ENCODE measurements at places on chromosomes 12 and 14.

GRCh38 chr12:117387832-117388231 lies 26.4 kb upstream of the NOS1 start:
- DNase-seq: no peak

DNA sequence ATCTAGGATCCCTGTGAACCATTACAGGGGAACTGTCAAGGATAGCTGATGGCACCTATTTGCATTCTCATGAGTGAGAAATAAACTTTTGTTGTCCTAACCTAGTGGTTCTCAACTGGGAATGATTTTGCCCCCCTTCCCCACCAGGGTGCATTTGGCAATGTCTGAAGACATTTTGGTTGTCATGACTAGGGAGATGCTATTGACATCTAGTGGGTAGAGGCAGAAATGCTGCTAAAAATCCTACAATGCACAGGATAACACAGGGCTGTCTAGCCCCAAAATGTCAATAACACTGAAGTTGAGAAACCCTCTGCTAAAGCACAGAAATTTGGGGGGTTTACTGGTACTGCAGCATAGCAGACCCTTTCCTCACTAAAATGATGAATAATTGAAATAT lies 140.9 kb upstream of the SRRM4 start:
- DNase-seq: no peak

DNA sequence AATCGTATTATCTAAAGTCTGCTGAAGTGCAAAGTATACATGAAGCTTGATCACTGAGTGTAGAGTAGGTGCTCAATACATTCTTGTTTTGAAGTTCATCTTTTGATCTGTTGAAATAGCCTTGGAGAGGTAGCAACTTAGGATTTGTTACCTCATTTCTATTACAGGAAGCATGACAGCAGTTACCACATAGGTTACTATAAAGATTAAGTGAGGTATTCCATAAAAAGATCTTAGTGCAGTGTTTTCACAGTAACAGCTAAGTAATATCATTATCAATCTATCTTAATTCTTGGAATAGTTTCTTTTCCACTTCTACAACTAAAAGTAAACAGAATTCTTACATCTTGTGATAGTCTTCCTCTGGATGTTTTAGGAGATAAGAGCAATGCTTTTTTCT lies 50.9 kb downstream of the BTBD7 start:
- no peak for DNase-seq

DNA sequence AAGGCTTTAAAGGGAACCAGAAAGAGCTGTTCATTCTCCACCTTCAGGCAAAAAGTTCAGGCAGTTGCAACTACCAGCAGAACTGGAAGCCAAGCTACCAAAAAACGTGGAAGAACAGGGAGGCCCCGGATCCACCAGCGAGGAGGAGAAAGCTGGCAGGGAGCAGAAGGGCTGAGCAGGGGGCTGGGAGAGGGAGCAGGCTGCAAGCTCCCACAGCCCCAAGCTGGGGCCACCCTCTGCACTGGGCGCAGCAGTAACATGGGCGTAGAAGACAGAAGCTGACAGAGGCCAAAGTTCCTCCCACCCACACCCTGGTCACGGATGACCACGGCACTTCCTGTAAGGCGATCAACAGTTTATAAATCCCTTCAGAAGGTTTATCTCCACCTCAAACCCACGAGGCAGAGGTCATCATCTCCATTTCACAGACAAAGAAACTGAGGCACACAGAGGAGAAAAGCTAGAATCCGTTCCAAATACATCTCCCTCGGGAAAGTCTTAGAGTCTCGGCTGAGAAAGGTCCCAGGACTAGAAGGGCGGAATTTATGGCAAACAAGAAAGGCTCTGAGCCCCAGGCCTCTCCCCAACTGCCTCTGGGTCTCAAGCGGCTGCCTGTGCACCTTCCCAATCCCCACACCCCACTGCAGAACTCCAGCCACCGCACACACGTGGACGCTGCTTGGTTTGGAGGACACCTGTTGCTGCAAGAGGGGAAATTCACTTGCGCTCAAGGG lies 1.8 kb downstream of the CCDC85C start:
- no peak for DNase-seq

GRCh38 chr12:31297572-31298514 lies 28.1 kb downstream of the SINHCAF start:
- no peak for DNase-seq

GRCh38 chr12:116887244-116887643 lies 6.0 kb upstream of the HRK start:
- no peak for DNase-seq

DNA sequence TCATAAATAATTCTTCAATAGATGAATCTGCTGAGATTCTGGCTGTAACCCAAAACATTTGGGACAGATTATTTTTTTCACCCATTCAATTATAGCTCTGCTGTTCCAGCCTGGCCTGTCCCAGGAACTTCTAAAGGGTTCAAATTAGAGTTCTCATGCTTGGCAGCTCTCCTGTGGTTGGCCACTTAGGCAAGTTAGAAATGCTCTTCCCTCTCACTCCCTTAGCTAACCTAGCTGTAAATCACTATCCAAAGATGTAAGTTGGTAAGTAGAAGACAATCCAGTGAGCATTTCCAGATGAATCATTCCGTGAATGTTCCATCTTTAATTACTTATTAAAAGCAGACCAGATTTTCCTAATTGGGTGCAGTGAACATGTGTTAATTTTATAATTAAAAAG lies 760.4 kb upstream of the TBX3 start:
- DNase-seq: no peak

DNA sequence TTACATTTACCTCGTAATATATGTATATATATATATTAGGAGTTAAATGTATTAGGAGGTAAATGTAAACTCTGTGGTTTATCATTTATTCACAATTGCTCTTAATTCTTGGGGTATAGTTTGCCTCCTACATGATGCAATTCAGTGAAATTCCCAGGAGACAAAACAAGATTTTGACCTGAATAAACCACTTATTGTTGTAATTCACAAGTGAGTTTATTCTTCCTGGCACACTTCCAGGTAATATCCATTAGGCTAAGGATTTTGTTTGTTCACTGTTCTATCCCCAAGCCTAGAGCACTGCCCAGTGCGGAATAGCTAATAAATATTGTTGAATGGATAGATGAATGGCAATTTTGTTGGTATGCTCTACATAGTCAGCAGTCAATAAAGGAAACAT lies 3.0 kb downstream of the SMIM10L1 start:
- DNase-seq: no peak

GRCh38 chr14:63924375-63924774 lies 71.6 kb downstream of the SYNE2 start:
- DNase-seq: no peak
